ENCODE measurements at places on chromosomes 16 and 17.

GRCh38 chr17:77676237-77676661 lies 282.3 kb upstream of the TNRC6C start:
- no peak for DNase-seq

DNA sequence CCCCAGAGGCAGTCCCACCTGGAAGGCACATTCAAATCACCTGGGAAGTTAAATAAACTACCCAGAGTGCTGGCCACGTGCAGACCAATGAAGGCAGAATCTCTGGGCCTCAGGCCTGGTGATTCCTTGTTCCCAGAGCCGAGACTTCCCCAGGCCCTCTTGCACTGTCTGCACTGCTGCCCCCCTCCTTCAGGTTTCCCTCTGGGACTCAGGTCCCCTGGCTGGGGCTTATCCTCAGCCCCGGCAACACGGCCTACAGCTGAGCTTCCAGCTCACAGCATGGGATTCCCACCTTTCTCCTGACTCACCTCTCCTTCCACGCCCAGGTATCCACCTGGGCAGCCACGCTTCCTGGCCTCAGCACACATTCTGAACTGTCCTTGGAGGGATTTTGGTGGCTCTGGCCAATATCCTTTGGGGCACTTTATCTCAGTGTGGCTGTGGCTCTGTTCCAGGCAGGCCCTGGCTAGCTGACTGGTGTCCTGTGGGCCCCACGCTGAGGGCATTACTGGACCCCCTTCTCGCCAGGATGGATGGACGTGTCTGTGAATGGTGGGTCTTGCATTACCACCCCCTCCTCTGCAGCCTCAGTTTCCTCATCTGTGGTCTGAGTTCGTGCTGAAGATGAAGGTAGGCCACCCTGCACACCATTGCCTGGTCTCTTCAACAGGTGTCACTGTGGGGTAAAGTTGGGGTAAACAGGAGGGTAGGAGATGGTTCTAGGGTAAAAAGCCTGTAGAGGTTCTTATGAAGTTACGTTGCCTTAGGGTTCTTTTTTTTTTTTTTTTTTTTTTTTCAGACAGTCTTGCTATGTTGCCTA lies 165.7 kb downstream of the IRF8 start:
- DNase-seq = no peak

DNA sequence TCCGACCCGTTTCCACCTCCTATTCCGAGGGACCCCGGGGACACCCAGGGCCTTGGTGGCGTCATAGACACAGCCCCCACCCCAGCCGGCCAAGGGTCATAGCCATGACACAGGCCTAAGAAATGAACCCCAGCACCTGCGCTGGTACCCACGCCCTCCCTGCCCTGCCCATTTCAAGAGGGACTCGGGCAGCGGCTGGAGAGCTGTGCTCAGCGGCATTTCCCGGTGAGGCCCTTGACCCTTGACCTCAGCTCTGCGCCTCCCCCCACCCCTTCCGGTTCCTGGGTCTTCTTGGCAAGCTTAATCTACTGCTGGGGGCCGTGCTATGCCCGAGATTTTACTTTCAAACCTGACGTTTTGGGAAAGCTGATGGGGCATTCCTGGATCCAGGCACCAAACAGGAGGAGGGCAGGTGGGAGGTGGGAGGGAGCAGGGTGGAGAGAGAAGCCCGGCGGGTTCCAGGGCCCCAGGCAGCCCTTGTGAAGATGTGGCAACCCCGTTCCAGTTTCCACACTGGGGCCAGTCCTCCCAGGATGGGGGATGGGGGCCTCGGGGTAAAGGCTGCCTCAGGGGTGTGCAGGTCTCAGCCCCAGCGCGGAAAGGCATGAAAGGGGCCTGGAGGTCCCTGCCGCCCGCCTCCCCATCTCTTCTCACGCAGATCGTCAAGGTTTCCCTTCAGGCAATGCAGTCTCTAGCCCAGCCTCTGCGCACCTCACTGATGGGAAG lies at the start of gene SLC22A31:
TSS of gene SLC22A31 (minus strand) at position 414 of the 726 bp plus-strand sequence. CDS start at position 378, 36 bp downstream.
- no peak for DNase-seq

DNA sequence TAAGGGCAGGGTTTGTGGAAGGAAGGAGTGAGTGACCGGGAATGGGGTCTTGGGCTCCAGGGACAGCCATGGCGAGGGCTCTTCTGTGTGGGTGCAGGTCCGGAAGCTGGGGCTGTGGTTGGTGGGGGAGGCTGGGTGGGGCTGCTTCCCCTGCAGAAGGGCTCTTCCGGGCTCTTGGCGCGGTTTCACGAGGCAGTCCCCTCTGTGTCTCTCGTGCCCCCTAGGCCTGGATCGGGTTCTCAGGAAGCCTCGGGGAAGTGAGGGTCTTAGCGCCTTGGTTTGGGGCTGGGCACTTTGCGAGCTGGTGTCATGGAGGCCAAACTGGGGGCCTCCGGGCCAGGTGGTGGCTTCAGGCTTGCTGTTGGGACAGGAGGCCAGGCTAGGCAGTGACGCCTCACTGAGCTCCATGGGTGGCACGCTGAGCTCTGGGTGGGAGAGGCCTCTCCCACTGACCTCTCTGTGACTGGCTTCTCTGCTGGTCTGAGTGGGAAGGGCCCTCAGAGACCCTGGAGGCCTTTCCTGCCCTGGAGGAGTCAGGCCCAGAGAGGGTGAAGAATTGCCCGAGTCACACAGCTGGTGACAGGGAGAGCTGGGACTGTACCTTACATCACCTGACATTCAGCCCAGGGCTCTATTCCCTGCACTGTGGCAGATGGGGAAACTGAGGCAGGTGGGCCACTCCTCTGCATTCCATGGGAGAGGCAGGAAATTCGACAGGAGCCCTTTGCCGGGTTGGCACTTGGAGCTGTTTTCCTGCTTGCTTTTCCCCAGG lies 8.2 kb downstream of the ADCY7 start:
- DNase-seq = no peak

- no peak for DNase-seq
These were observed 16.6 kb downstream of the DPEP1 start for GRCh38 chr16:89629827-89630610.

GRCh38 chr16:4319454-4320421 lies 3.9 kb downstream of the GLIS2 start:
- DNase-seq = no peak

GRCh38 chr16:78258375-78259065 lies 159.1 kb downstream of the WWOX start:
- no peak for DNase-seq

DNA sequence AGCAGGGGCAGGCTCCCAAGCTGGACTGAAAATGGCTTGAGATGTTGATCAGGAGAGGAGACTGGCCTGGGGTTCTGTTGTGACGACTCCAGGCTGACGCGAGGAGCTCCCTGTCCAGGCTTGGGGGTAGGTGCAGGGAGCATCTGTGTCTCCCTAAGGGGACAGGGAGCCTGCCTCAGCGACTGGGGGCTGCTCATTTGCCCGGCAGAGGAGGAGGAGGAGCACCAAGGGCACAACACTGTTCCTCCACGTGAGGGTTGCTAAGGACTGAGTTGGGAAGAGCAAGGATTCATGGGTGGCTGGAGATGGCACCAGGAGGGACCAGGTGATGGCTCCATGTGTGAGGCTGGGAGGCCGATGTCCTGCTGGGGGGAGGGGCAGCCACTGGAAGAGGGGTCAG lies 53.3 kb downstream of the USP22 start:
- DNase-seq = no peak

GRCh38 chr16:84508502-84508901 lies 4.0 kb upstream of the MEAK7 start:
- DNase-seq = no peak

DNA sequence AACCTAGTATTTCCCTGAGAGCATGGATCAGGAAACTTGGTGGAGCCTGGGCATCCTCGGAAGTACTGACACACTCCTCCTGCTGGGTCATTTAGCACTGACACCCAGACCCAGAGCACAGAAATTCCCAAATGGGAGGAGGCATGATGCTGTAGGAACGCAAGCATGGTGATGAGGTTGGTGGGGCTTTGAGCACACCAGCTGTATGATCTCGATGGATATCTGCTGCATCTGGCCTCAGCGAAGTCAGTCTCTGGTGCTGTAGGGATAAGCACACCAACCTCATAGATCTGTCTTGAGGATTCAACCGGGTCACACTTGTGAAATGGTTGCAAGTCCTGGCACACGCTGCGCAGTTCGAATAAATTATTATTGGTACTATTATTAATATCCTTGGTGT lies 52.5 kb downstream of the SHISA6 start:
- no peak for DNase-seq

DNA sequence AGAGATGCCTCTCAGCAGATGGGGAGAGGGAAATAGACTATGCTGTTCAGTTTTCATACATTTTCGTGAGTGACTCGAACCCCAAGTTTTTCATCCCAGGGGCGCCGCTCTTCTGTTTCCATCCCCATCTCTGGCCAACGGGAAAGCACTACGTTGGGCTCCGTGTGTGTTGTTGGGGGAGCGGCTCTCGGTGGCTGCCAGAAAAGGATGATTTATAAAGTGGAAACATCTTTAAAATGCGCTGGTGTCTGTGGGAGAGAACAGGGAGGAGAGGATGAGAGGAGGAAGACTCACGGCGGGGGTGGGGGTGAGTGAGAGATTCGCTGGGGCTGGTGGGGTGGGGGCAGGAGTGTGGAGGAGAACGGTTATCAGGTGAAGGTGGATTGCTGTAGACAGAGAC lies 5.8 kb downstream of the TBX4 start:
- no peak for DNase-seq

GRCh38 chr17:66904760-66905624 lies 59.5 kb upstream of the CACNG4 start:
- DNase-seq = peak; percentile 22

GRCh38 chr16:8931859-8932258 lies 31.8 kb downstream of the USP7 start:
- no peak for DNase-seq

DNA sequence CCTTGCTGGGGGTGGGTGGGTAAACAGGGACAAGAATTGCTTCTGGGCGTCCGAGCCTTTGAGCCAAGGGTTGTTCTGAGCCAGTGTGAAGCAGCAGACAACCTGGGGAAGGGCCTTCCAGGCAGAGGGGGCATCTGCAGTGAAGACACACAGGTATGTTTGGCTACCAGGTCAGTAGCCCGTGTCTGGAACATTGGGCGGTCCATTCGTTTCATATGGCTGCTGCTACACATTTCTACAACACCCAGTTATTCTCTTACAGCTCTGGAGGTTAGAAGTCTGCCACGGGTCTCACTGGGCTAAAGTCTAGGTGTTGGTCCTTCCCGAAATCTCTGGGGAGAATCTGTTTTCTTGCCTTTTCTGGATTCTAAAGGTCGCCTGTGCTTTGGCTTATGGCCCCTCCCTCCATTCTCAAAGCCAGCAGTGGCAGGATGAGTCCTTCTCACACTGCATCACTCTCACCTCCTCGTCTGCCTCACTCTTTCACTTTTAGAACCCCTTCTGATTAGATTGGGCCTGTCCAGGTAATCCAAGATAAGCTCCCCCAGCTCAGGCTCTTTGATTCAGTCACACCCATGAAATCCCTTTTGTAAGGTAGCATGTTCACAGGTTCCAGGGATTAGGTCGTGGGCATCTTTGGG lies 136.1 kb downstream of the CLEC16A start:
- DNase-seq = no peak

DNA sequence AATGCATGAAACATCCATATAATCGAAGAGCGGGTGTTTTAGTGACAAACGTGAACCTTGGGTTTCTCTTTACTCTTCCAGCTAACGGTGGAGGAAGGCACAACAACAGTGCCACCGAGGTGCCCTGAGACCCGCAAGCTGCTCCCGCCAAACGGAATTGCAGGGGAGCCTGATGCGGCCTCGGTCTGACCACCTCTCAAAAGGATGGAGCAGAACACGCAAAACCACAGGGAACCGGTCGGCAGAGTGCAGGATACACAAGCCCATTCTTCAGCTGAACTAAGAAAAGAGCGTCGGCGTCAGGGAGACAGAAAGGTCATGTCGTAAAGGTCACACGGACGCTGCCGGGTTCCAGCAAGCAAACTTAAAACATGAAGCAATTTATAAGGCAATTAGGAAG lies 109.5 kb upstream of the ZNF750 start:
- DNase-seq = no peak

- DNase-seq = no peak
These were observed 85.7 kb downstream of the NOG start for GRCh38 chr17:56679115-56679776.

- DNase-seq = no peak
These were observed 121.2 kb downstream of the SNX11 start for GRCh38 chr17:48228720-48229119.

GRCh38 chr17:8867361-8867981 lies at the start of gene PIK3R6:
TSS of gene PIK3R6 (minus strand) at chr17:8867674. CDS start at chr17:8849794, 17,880 bp downstream.
- DNase-seq = no peak

DNA sequence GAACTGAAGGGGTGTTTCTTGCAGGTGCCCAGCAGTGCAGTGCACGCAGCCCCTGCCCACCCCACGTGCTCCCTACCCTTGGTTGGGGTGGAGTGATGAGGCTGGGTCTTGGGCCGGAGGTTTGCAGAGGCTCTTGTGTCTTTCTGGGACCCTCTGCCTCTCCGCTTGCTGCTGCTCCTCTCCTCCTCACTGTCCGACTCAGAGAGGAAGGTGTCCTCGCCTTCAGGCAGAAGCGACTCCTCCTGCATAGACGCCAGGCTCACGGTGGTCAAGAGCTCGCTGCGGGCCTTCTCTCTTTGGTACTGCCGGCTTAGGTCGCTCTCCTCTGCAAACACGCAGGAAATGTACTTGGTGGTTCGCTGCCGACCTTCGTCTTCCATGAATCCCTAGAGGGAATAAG lies 42.9 kb downstream of the GTF3C1 start:
- DNase-seq = no peak

- DNase-seq = no peak
These were observed 47.9 kb downstream of the SNX20 start for GRCh38 chr16:50632927-50633800.

DNA sequence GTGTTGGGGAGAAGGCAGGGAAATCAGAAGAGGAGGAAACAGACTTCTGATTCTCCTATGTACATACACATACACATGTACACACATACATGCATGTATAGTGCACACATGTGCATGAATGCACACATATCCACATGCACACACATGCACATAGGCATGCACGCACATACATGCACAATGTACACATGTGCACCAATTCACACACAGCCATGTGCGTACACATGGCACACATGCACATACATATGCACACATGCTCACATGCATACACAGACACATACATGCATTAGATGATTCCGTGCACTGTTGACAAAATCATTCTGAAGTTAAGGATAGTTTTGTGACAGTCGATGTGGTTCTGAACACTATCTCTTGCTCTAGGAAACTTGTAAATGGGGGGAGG lies 214.0 kb upstream of the CDH13 start:
- DNase-seq = no peak

DNA sequence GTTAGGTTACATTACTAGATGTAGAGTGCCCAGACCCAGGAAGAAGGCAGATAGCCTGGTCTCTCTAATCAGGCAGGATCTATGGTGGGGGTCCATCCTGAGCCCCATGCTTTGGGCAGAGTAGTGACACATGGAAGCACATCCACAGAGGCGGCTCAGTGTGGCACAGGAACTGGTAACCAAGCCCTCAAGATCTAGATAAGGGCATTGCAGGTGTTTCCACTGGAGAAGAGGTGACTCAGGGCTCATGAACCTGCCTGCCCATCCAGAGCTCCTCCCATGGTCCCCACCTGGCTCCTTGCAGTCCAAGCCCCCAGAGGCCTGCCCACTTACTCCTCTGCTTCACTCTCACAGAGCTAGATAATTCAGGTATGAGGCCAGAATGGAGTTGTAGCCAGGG lies 62.0 kb upstream of the TMEM132E start:
- DNase-seq = no peak

- DNase-seq = no peak
These were observed 43.8 kb upstream of the GPRC5B start for GRCh38 chr16:19928432-19928831.

GRCh38 chr17:28949185-28950016 lies 1.9 kb downstream of the PHF12 start:
- DNase-seq = no peak

GRCh38 chr17:72344613-72345012 lies 223.8 kb downstream of the SOX9 start:
- DNase-seq = no peak

GRCh38 chr17:20092261-20092867 lies 83.2 kb downstream of the SPECC1 start:
- no peak for DNase-seq

Measured in non-pigmented ciliary epithelial cell (primary cell).